Astrocyte of the spinal cord (primary cell): ENCODE measurements at places on chromosomes 12 and 14.

DNA sequence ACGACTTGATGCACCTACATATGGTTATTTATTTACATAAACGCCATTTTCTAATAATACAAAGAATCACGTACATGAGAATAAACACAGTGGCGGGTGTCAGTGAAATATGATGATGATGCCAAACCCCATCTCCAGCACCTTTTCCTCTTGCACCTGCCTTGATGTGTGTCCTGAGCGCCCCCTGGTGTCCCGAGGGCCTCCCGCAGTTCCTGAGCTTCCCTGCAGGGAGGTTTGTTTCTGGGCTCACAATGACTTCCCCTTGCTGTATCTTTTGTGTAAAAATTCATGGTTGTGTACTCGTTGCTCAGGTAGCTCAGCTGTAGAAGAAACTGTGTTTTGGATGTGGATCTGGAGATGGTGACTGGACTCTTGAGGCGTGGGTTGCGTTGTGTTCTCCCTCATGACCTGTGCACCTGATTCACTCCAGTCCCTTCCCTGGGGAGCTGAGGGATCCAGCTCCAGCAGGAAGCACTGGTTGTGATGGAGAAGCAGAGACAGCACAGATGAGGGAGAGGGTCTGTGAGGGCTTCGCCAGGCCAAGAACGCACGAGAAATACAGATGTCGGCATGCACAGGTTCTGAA is 1037.8 kb downstream of the TMEM121 start:
- no peak for DNase-seq

- no peak for DNase-seq
These were observed 48.6 kb downstream of the SLC25A47 start for GRCh38 chr14:100371773-100372172.

- no peak for DNase-seq
These were observed 1.2 kb downstream of the SLC2A13 start for GRCh38 chr12:40104461-40105264.

DNA sequence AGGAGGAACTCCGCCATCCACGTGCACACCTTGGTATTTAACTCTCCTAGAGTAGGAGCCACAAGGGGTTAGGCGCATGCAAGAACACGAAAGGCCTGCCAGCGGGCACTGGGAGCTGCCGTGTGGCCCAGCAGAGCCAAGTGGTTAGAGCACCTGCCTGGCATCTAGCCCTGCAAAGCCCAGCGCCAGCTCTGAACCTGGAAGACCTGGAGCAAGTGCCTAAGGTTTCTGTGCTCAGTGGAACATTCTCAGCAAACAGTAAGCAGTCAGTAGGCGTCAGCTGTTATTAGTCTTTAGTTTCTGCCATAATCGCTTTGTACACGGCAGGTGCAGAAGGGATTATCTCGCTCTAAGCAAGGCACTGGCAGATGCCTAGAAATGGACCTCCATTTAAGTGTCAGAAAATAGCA is 55.4 kb downstream of the SETD3 start:
- DNase-seq = no peak

GRCh38 chr14:72986857-72987256 is 40.0 kb downstream of the ZFYVE1 start:
- no peak for DNase-seq

- no peak for DNase-seq
These were observed 12.3 kb upstream of the CSAD start for GRCh38 chr12:53193040-53193439.

- DNase-seq = no peak
These were observed 27.8 kb downstream of the SCARB1 start for GRCh38 chr12:124835656-124836410.

GRCh38 chr14:34465069-34465859 is 3.2 kb upstream of the SPTSSA start:
- peak; percentile 46 for DNase-seq

DNA sequence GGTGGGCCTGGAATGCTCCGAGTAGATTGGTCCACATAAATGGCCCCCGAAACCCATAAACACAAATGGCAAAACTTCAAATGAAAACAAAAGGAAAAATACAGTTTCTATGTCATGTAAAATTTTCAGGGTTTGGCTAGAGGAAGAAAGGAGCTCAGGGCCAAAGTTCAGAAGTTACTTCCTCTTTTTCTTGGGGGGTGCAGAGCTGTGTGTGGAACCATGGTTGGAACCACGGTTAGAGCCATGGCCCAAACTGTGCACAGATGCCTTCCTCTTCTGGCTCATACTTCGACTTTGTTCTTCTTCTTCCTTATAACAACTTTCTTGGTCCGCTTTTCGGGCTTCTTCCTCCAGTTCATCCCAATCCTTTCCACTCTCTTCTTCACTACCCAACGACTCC is 51.7 kb downstream of the MGST1 start:
- DNase-seq = no peak

- no peak for DNase-seq
These were observed 8.7 kb downstream of the KRT75 start for GRCh38 chr12:52425466-52425865.

DNA sequence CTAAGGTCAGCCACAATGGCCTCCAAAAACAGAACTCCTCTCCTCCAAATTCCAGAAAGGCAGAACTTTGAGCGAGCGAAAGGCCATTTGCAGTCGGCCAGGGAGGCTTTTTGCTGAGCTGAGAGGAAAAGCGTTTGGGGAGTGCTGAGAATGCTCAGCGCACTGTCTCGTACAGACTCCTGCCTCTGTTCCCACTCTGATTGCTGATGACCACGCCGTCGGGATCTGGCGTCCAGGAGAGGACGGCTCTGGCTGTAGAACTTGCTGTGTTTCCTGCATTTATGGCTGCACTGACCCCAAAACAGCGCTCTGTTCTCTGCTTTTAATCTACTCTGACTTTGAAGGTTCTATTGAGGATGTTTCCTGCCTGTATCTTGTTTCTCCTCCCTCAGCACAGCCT is 82.4 kb upstream of the WSCD2 start:
- DNase-seq = no peak

DNA sequence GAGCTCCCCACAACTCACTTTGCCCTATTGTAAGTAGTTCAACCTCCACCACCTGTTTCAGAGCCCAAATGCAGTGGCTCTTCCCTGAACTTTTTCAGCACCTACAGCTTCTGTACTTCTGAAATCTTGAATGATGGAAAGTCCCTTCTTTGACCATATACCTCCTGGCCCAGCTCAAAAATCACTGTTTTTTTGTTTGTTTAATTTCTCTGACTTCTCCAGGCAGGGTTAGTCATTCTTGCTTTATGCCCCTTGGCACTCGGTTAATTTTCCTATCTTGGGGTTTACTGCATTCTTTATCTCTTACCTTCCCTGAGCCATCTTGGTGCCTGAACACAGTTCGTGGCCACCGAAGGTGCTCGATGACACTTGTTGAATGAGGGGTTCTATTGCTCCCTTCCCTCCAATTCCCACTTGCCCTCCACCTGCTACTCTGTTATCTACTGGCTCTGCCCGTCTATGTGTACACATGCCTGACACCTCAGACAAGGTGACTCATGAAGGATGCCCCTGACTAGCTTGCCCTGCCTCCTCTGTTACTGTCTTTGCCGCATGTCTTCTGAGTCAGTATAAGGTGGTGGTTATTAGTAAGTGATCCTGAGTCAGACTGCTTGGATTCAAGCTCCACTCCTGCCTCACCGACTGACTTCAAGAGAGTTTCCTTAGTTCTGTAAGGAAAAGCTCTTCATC is 4.4 kb downstream of the AMHR2 start:
- DNase-seq = peak; percentile 86

DNA sequence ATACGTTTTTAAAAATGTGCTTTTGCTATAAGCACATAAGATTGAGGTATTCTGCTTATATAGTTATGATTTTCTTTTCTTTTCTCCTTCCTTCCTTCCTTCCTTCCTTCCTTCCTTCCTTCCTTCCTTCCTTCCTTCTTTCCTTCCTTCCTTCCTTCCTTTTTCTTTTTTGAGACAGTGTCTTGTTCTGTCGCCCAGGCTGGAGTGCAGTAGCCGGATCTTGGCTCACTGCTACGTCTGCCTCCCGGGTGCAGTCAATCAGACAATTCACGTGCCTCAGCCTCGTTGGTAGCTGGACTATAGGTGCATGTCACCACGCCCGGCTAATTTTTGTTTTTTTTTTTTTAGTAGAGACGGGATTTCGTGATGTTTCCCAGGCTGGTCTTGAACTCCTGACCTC is 5.8 kb downstream of the CFAP54 start:
- no peak for DNase-seq

- no peak for DNase-seq
These were observed 134.0 kb downstream of the GXYLT1 start for GRCh38 chr12:42010715-42011114.

DNA sequence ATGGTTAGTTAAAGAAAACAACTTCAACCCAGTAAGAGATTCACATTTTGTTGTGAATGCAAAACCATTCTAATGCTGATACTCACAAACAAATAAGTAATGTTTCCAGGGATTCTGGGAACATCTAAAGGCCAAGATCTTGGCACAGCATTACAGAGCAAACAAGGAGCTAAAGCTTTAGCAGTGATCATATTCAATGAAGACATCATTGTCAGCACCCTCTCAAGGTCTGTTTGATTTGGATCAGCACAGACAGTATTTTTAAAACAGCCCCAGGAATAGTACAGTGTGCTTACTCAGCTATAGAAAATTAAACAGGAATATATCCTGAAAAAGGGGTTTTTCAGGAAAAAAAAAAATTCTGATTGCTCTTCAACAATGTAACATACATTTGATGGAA is 71.4 kb downstream of the TMEM260 start:
- DNase-seq = no peak

- no peak for DNase-seq
These were observed 89.8 kb downstream of the SRRM4 start for GRCh38 chr12:119071176-119071575.

DNA sequence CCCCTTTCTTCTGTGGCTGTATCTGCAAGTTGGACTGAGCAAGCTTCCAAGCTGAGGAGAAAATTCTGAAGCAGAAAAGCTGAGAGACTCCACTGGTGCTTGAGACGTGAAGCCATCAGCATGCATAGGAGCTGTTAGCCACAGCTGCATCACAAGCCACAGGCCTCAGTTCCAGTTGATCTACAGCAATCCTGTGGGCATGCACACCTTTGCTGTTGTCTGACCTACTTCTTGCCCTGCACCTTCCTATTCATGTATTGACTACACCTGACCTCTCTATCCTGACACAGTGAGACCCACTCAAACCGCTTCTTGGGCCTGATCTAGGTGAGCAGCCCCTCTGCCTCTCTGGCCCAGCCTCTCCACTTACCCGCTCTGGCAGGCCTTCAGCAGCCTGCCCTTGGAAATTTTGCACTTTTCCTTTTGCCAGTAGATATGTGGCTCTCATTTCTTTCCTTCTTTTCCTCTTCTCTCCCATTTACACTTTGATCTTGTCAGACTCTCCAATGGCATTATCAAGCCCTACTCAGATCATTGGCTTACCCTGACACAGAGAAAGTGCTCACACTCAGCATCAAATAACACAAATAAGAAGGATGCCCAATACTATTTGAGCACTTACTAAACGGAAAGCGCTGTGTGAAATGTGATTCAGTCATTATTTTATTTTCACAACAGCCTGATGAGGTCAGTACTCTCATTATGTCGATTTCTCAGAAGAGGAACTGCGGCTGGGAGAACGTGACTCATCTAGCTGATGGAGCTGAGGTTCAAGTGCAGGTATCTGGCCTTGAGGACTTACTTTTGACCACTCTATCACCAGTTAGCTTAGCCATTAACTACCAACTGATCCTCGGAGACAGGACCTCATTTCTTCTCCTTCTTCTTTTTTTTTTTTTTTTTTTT is 21.9 kb upstream of the PTGR2 start:
- DNase-seq = peak; percentile 92
